ENCODE measurements at places on chromosomes 12 and 14.

GRCh38 chr12:58434726-58435125 is 485.6 kb downstream of the LRIG3 start:
- DNase-seq = no peak

- no peak for DNase-seq
These were observed 204.8 kb downstream of the NUAK1 start for GRCh38 chr12:105933671-105934665.

DNA sequence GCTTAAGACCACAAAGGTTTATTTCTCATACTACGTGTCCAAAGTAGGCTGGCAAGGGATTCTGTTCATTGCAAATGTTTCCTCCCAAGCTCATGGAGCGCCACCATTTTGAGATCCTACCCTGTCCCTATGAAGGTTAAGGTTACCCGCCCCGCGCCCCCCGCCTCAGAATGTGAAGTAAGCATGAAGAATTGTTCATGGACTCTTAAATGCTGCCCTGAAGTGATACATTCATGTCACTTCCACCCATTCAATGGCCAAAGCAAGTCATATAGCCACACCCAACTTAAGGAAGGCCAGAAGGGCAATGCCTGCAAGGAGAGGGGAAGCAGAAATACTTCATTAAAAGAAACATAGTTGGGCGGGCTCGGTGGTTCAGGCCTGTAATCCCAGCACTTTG is 4.2 kb downstream of the TMEM253 start:
- no peak for DNase-seq

DNA sequence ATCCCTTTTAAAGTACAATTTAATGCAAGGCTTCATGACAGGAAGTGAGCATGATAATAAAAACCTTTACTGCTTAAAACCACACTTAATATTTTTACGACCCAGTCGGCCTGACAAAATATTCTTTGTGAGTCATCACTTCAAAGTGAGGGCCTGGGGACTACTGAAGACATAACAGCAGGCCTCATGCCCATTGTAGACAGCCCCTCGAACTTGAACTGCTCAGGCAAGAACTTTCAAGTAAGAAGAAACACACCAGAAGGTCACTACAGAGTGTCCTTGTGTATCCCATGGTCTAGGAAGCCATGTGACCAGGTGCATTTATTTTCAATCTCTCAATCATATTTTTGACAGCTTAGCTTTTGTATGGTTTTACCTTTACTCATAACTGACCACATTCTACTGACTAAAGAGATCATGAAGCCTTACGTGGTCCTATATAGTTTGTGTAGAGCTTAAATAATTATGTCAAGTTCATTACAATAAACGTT is 61.4 kb upstream of the MANSC4 start:
- no peak for DNase-seq

All from WTC11 (cell line).